ENCODE measurements at places on chromosomes 5 and 9.

- DNase-seq, result no peak
These were observed at the start of gene PNPLA7 for GRCh38 chr9:137550231-137550621. Gene PNPLA7, minus strand, starts transcription at chr9:137550402. Its CDS starts 205 bp downstream, at chr9:137550197.

DNA sequence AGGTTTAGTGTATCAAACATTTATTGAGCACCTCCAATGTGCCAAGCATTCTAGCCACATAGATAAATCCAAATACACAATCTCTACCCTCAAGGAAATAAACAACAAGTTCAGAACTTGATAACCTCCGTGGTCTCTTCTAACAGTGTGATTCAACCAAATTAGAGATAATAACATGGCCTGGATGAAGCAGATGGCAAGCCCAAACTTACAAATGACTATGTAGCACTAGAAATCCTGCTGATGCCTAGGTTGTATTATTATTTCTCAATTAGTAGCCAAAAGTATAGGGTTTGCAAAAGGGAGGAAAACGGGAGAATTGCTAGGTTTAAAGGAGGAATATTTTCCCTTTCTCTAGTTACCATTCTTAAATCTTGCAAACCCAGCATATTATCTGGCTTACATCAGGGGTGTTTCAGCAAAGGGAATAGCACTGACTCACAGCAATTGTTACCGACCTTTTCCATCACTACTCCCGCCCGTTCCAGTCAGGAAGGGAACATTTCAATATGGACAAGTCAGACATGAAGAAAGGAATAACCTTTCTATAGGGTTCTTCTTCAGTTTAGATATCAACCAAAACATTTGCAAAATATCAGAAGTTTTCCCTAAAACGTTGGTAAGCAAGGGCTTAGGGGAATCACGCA is 2.3 kb downstream of the DPYSL3 start:
- DNase-seq, result no peak

DNA sequence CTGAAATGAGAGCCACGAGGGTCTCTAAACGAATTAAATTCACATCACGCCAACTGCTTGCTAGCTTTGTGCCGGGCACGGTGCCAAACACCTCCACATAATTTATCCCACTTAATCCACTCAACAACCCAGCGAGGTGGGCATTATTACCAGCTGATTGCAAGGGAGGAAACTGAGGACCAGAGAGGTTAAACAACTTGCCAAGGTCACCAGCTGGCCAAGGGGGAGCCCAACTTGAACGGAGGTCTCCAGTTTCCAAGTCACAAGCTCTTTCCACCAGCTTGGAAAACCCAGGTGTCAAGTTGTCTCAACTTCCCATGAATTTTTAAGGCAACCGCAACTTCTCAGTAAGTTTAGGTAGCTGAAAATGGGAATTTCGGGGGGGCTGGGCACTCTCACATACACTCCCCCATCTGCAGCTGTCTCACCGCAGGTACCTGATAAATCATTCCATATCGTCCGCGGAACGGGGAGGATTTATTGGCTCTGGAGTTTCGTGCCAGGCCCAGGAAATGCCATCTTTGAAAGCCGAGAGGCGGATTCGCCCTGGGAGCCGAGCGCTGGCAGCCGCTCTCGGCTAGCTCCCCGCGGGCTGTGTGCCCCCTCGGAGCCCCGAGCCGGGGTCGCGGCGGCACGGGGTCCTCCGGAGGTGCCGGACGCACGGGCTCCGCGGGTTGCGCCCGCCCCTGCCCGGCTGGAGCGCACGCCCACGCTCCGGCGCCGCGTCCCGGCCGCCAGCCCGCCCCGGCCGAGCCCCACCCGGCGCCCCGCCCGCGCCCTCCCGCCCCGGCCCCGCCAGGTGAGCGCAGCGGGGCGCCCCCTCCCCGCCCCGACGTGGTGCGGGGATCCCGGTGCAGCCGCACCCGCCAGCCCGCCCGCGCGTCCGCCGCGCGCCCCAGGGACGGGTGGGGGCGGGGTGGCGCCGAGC is 617 bp downstream of the PTPN3 start:
- no peak for DNase-seq

- DNase-seq, result no peak
These were observed 962 bp upstream of the TXN start for GRCh38 chr9:110257097-110257841.

GRCh38 chr9:101620452-101620851 is 25.7 kb upstream of the PPP3R2 start:
- no peak for DNase-seq

GRCh38 chr5:135190416-135191083 is 156.5 kb upstream of the PITX1 start:
- no peak for DNase-seq

DNA sequence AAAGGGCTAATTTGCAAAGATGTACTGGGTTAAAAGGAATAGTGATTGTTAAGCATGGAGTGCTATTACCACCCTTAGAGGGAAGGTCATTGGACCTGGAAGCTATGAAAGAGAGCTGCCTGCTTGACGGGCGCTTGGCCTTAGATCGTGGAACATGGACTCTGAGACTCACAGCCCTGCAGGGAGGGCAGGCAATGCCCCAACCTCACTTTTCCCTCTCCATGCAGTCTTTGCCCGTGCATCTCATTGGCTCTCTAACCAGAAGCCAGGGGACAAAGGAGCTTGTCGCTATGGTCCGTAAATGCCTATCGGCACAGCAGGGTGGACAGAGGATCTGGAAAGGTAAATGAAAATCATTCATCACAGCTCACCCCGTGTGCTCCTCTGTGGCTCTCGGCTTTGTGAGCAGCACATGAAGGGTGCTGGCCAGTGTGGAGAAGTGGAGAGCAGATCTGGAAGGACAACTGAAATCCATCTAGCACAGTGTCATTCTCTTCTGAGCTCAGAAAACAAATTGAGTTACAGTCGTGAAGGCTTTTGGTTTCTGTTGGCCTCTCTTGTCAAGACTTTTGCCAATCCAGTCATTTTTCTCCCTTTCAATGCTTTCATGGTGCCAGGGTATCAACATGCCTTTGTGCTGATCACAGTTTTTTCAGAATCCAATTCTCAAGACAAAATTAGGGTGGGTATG is 186.2 kb downstream of the SNX18 start:
- DNase-seq, result no peak
